ENCODE measurements at places on chromosomes 3 and 15.

DNA sequence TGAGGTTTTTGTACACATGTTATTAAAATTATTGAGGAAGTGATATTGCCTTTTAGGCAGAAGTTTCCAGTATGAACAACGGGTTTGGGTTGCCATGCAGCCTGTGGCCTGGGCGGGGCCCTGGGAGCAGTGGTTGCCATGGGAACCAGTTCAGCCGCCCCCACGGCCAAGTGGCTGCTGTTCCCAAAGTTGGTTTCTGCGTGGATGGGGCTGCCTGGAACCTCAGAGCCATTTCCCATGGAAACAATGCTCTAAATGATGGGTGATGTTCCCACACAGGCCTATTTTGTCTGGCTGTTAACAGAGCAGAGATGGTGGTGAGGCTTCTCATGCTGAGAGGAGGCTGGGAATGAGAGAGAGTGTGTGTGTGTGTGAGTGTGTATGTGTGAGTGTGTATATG lies 19.5 kb downstream of the MRAS start:
- H3K4me3 ChIP-seq: no peak overlapping the region
- peaks cover 11% of the 10 kb centered on the region for H3K4me1 ChIP-seq
- H3K27ac ChIP-seq: no peak overlapping the region
- DNase-seq: no peak
- H3K36me3 ChIP-seq: no peaks in the 10 kb centered on the region

DNA sequence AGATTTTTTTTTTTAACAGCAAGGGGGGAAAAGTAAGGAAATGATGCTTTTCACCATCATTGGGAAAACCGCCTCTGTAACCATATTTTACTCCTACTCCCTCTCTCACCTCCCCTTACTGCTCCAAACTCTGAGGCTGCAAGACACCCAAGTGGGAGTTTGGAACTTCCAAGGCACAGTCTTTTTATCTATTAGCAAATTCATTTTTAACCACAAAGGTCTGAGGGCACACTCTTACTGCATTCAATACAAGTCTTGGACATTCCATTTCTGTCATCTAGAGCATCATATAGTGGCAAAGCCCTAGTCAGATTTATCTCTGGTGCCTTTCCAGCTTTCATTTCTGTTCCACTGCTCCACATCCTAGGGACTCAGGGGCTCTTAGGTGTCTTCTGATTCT lies 13.2 kb downstream of the FAM162A start:
- no peak for DNase-seq
- no peak overlapping the region for H3K4me3 ChIP-seq
- peaks cover 12% of the 10 kb centered on the region for H3K4me1 ChIP-seq
- peaks cover 7% of the 10 kb centered on the region for H3K36me3 ChIP-seq

GRCh38 chr15:54282228-54282836 lies 304.1 kb downstream of the UNC13C start:
- H3K27me3 ChIP-seq: no peaks in the 10 kb centered on the region
- no peak overlapping the region for H3K4me3 ChIP-seq
- no peaks in the 10 kb centered on the region for H3K36me3 ChIP-seq

DNA sequence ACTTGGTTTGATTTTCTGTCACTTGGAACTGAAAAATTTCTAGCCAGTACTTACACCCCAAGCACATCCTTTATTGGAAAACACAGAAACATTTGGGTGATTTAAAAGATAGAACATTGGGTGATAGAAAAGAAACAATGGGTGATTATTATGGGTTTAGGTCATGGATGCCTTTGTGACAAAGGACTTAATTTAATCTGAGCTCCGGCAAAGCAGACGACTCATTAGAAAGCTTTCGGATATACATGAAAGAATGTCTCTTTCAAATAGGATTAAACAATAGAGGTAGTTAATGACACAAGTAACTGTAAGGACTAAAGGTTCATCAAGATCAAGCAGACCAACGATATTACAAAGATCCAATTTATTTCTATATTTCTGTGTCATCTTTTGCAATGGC lies 37.3 kb upstream of the CNTN4 start:
- no peaks in the 10 kb centered on the region for H3K36me3 ChIP-seq
- no peaks in the 10 kb centered on the region for H3K27me3 ChIP-seq
- no peak overlapping the region for H3K4me3 ChIP-seq
- no peak for DNase-seq

DNA sequence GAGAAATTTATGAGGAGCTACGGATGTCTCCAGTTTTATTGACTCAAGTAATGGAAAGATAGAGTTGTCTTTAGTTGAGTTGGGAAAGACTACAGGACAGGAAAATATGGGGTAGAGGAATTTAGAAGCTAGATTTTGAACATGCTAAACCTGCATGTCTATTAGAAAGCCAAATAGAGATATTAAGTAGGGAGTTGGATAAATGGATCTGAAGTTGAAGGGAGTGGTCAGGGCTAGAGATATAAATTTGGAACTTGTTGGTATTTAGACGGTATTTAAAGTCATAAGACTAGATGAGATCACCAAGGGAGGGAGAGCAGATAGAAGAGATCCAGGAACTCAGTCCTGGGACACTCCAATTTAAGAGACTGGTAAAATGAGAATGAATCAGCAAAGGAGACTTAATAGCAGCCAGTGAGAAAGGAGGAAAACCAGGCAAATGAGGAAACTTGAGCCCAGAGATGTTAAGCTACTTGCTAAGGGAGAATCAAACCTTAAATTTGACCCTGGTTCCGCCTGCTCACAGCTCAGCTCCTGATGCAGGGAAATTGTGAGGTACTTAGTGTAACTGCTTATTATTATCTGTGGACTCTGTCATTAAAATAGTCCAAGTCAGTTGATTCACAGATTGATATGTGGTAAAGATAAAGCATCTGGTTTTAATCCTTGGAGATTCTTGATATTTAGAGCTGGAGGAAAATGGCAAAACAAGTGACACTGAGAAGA lies 35.8 kb downstream of the ABI3BP start:
- no peak overlapping the region for H3K4me3 ChIP-seq
- DNase-seq: no peak
- H3K36me3 ChIP-seq: no peaks in the 10 kb centered on the region
- no peaks in the 10 kb centered on the region for H3K27me3 ChIP-seq
- peaks cover 4% of the 10 kb centered on the region for H3K4me1 ChIP-seq
- peak overlapping the region; percentile 5 for H3K27ac ChIP-seq

DNA sequence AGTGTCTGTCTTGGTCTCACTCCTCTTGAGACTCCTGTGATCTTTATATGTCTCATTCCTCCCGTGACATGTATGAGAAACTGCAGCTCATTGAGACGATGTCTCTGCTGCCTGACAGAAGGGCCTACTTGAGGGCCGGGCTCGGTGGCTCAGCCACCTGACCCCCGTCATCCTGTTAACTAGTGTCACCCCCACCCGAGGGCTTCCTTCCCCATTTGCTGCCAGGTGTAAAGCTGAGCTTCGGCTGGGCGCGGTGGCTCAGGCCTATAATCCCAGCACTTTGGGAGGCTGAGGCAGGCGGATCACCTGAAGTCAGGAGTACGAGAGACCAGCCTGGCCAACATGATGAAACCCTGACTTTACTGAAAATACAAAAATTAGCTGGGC lies 12.7 kb downstream of the SEMA4B start:
- no peak overlapping the region for H3K4me3 ChIP-seq
- H3K4me1 ChIP-seq: peaks cover 62% of the 10 kb centered on the region
- H3K36me3 ChIP-seq: peaks cover 22% of the 10 kb centered on the region
- peak overlapping the region; percentile 89 for H3K27ac ChIP-seq

DNA sequence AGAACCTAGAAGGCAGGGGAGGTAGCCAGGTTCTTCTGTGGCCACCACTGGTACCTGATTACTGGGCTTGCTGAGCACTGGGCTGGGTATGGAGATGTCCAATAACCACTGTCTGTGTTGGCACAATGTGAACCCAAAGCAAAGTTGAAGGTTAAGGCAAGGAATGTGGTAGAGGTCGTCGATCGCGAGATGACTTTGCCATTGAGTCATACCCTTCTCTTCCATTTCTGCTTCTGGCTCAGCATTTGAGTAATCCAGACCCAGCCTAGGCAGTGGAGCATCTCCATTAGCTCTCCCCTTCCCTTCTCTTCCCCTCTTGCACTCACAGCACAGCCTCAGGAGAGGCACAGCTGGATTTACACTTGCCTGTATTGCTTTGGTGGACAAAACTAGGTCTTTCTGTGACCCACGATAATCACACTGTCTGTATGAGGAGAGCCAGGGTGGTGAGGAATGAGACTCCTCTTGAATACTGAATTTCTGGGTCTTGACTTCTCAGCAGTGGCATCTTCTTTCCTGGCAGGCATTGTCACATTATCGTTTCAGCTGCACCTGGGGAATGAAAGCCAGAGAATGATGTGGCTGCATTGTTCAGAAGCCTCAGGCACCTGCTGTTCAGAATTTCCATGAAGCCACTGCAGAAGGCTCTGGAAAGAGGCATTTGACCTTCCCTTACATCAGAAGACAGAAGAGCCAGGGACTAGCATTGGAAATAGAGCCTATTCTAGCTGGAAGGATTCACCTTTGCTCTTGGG lies 272.6 kb downstream of the PDCD6IP start:
- no peak for DNase-seq
- H3K27me3 ChIP-seq: no peaks in the 10 kb centered on the region
- no peak overlapping the region for H3K27ac ChIP-seq
- H3K4me3 ChIP-seq: no peak overlapping the region
- H3K4me1 ChIP-seq: no peaks in the 10 kb centered on the region
- H3K36me3 ChIP-seq: no peaks in the 10 kb centered on the region

DNA sequence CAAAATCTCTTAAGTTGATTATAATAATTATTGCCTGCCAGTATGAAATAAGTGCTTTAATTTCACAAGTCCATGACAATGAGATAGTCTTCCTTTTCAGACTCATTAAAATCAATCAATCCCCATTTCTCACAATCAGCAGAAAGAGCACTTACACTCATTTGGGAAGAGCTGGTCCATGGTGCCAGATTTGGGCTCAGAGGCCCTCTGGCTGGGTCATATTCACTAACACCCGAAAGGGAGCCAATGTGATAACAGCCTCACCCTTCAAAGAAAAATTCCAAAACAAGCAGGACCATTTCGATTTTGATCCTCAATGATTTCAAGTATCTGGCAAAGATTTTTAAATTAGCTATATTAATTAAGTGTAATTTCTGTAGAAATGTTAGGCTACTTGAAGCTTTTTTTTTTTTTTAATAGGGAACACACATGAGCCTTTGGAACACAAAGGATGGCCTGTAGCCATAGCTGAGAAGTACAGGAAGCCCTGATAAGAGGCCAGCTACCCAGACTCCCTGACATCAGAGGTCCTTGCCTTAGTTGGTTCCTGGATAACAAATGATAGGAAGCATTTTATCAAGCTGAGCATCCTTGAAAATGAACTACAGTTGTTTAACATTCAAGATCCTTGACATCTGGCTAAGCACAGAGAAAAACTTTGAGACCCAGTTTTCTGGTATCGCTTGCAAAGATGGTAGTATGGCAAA lies 17.1 kb downstream of the MCF2L2 start:
- no peaks in the 10 kb centered on the region for H3K27me3 ChIP-seq
- H3K4me3 ChIP-seq: no peak overlapping the region
- no peak for DNase-seq
